ENCODE measurements at places on chromosomes 6 and 20.

GRCh38 chr6:31131595-31131994 is 7.3 kb downstream of the PSORS1C2 start:
- DNase-seq: peak; percentile 94

GRCh38 chr20:57435498-57436222 is 44.5 kb downstream of the RBM38 start:
- DNase-seq: no peak

- DNase-seq: no peak
Measured at GRCh38 chr6:136039185-136039584, 187.7 kb downstream of the PDE7B start.

GRCh38 chr6:138492113-138492512 is 7.2 kb downstream of the NHSL1 start:
- DNase-seq: no peak

DNA sequence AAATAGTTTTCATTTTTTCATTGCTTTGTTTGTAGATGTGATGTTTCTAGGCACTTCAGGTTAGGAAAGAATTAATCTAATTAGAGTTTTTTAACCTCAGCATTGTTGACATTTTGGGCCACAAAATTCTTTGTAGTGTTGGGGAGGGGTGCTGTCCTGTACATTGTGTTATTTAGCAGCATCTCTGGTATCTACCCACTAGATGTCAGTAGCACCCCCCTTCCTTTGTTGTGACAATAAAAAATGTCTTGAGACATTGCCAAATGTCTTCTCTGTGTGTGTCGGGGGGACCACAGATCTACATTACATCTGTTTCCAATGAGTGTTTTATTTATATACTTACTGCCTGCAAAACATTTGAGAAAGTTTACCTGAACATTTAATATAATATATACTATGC is 45.6 kb downstream of the EYA4 start:
- DNase-seq: peak; percentile 32

- no peak for DNase-seq
Measured at GRCh38 chr6:14975471-14975817, 270.4 kb upstream of the JARID2 start.

DNA sequence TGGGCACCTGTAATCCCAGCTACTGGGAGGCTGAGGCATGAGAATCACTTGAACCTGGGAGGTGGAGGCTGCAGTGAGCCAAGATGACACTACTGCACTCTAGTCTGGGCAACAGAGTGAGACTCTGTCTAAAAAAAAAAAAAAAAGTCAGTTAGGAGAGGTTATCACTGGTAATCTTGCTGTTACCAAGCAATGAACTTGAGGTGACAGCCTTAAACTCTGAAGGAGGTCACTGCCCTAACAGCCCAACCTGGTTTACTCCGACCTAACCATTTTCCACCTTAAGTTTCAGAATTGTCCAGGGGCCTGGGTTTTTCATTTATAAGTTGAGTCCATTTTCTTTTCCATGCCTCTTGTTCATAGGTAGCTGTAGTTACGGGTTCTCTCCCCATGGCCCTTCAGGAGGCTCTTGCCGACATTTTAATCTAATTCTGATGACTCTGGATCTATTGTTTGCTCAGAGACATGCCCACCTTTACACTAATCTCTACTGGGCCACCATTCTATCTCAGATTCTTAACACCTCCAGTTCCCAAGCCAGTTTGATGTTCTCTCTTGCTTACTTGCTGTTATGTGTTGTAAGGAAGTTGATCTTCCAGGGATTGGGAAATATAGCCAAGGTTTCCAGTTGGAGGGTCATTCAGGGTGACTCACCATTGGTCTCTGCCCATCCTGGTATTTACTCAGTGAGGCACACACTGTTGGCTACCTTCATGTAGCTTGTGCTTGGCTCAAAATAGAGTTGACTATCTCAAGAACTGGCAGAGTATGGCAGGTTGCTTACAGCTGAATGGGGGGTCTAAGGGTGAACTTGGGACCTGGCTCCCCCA is 29.1 kb downstream of the SHLD1 start:
- no peak for DNase-seq

DNA sequence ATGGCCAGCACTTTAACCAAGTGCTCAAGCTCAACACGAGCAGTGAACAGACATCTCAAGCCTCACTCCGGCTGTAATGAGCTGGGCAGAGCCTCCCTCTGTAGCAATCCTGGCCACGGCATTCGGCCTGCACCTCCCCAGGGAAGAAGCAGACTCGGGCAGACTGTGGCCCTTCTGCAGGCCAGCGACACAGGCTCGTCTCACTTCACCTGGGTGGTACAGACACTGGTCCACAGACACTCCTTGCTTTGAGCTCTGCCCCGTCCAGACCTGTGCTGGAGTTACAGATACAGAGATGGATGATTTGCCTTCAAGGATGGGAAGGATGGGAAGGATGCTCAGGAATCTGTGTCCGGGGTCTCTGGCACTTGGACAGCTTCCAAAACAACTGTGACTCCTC is 300.9 kb downstream of the PREX1 start:
- no peak for DNase-seq

DNA sequence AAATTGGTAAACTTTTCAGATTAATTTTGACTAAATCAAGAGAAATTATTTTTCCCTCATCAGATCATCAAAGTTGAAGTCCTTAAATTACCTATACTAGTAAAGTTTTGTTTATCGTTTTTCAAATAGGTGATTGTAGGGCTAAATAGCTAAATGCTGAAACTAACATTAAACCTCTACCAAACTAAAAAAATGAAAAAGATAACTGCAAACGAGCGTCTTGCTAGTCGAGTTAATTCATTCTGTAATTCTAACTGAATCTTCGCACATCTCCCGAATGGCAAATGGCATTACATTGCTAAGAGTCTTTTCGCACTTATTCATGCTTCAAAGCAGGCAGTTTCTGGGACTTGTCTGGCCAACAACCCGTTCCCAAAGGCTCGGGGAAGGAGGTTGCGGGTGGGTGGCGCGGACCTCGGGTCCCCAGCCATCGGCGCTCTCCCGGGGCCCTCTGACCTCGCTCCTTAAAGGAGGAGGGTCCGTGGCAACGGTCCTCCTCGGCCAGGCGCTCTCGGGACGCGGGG is 43.8 kb downstream of the POPDC3 start:
- DNase-seq: peak; percentile 14

- DNase-seq: no peak
Measured at GRCh38 chr20:53468587-53468986, 125.1 kb downstream of the ZNF217 start.

All from HAP-1 (cell line).